SK-N-MC (cell line): ENCODE measurements at places on chromosomes 2 and 18.
A peak's percentile ranks its signal among the peaks of the same experiment; 100 is the strongest.

DNA sequence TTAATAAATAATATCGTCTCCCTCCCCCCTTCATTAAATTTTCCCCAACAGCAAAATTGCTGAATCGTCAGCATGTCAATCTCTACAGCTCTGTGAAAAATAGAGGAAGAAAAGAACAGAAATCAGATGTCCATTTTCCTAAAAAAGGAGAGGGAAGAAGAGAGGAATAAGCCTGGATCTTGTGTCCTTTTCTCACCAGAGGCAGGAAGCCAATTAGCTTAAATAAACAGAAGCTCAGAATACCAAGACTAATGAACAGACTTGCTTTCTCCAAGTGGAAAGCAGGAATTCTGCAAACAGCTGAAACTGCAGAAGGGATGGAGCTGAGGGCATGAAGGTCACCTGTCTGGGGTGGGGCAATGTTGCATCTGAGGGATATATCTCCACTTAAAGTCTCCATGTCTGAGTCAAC lies 265.7 kb downstream of the CCDC85A start:
- DNase-seq = no peak

DNA sequence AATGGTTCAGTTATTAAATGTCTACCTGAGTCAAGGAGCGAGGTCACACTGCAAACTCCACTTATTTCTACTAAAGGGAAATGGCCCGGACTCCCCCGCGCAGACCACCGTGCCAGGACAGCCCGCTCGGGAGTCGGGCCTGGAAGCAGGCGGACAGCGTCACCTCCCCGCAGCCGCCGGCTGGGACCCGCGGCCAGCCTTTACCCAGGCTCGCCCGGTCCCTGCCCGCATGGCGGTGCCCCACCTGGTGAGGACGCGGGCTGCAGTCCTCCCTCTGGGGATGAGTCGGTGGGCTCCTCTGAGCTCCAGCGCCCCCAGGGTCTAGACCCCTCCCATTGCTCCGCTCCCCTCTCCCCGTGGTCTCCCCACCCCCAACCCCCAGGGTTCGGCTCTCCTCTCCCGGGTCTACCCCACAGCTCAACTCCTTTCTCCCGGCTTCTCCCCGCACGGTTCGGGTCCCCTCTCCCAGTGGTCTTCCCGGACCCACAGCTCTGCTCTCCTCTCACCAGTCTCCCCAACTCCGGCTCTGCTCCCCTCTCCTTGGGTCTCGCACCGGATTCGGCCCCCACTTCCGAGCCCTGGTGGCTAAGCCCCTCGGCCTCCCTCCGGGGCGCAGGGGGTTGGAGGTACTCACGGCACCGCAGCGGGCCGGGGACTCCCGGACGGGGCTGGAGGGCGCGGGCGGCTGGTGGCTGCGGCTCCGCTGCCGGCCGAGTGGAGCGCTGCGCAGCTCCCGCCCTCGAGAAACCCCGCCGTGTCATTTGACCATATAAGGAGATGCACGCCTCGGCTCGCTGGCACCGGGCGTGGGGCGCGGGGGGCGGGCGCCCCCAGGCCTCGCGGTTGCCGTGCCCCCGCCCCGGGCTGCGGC lies at the start of gene FHL2:
Gene FHL2 (minus strand): TSS at position 716 of the 871 bp plus-strand sequence. CDS start 12,535 bp downstream, outside the sequence.
- DNase-seq = no peak

- no peak for DNase-seq
Observed at GRCh38 chr2:195304310-195304709, 352.7 kb upstream of the SLC39A10 start.

- DNase-seq = no peak
Observed at GRCh38 chr2:33605056-33605455, 6.0 kb upstream of the FAM98A start.

- DNase-seq = no peak
Observed at GRCh38 chr2:98378901-98379300, 32.6 kb downstream of the CNGA3 start.

- no peak for DNase-seq
Observed at GRCh38 chr2:128416806-128417205, 98.1 kb upstream of the HS6ST1 start.

- DNase-seq = no peak
Observed at GRCh38 chr2:171703574-171704347, 16.5 kb downstream of the DYNC1I2 start.

GRCh38 chr2:8324164-8324856 lies 357.5 kb upstream of the ID2 start:
- DNase-seq = no peak

- DNase-seq = no peak
Observed at GRCh38 chr18:55136864-55137263, 177.6 kb upstream of the CCDC68 start.

DNA sequence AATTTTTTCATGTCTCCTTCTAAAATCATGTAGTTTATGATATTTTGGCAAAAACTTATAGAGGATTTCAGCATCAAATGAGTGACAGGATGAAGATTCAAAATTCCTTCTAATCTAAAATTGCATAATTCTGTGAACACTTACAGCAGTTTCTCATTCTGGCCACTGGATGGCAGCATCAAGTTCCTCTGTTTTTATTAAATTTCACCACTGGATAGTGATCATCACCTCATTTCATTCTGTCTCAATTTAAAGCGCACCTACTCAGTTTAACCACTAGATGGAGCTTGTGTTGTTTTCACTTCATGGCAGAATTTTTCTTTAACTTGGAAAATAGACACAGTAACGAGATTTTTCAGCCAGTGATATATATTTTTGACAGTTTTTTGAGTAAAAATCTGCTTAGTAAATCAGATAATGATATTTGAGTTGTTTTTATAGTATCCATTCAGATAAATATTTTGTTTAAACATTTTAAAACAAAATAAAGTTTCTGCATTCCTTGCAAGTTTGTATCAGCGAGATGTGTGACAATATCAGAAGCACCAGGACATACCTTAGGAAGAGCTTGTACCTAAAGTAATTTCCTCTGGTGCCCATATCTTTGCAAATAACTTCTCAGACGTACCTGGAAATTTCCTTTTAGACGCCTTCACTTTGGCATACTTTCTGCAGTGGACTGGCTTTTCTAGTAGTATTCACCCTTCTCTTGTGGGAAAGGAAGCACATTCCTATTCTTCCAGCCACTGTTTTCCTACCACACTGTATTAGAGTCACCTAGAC lies 94.7 kb upstream of the ARHGAP15 start:
- peak; percentile 91 for DNase-seq

DNA sequence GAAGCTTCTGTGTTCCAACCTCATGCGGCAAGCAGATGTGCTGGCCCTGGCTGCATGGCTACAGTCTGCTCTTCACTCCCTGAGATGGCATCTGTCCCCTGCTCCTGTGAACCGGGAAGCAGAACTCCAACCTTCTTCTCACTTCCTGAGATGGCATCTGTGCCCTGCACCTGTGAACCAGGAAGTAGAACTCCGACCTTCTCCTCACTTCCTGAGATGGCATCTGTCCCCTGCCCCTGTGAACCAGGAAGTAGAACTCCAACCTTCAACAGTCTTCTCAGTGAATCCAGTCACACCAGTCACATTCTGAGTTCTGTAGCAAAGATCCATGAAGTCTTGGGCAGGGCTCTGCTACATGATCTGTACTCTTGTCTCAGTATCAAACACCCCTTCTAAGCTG lies 887.2 kb upstream of the KLHL29 start:
- no peak for DNase-seq

GRCh38 chr2:126891681-126892500 lies 6.8 kb upstream of the TEX51 start:
- DNase-seq = no peak

GRCh38 chr2:16034975-16035746 lies 94.8 kb downstream of the MYCN start:
- DNase-seq = no peak
